ENCODE measurements at places on chromosomes 16 and 17. TPM values are rescaled to one million over a fixed set of nuclear protein-coding genes. Genes with fewer than 3 reads are reported as not detected.

KRTAP17-1 gene
- polyA plus RNA-seq = not detected

GP1BA gene
- polyA plus RNA-seq = not detected

KRT9 gene
- polyA plus RNA-seq = not detected

SCARF1 gene
- 1.5 TPM for polyA plus RNA-seq

FMNL1 gene
- polyA plus RNA-seq = 2.5 TPM

KRTAP1-4 gene
- polyA plus RNA-seq = not detected

CACNG1 gene
- not detected for polyA plus RNA-seq

ZNF423 gene
- polyA plus RNA-seq = 38.2 TPM

GRAPL gene
- 0.15 TPM for polyA plus RNA-seq

APOBR gene
- polyA plus RNA-seq = not detected

SHBG gene
- 1.1 TPM for polyA plus RNA-seq

TEX14 gene
- polyA plus RNA-seq = 0.83 TPM

INPP5K gene
- polyA plus RNA-seq = 24.1 TPM

TMEM98 gene
- 232 TPM for polyA plus RNA-seq

KRTAP9-4 gene
- polyA plus RNA-seq = 0.13 TPM

ZG16 gene
- not detected for polyA plus RNA-seq

SOX15 gene
- 26.8 TPM for polyA plus RNA-seq

NPB gene
- 3.9 TPM for polyA plus RNA-seq

NDRG4 gene
- 30.9 TPM for polyA plus RNA-seq

KRTAP2-2 gene
- polyA plus RNA-seq = not detected

ZNF174 gene
- polyA plus RNA-seq = 9.1 TPM

CA5A gene
- polyA plus RNA-seq = not detected

SAP30BP gene
- 82.1 TPM for polyA plus RNA-seq

NPEPPS gene
- polyA plus RNA-seq = 53.6 TPM

TRPV3 gene
- polyA plus RNA-seq = 1.0 TPM

DHRS13 gene
- 33.9 TPM for polyA plus RNA-seq

HAP1 gene
- 3.4 TPM for polyA plus RNA-seq

GINS2 gene
- 29.4 TPM for polyA plus RNA-seq

GPR179 gene
- 0.02 TPM for polyA plus RNA-seq

PKMYT1 gene
- 180 TPM for polyA plus RNA-seq
